Glomerular endothelial cell (primary cell): ENCODE measurements at places on chromosomes 1 and 21. TPM values are rescaled to one million over a fixed set of nuclear protein-coding genes. Genes with fewer than 3 reads are reported as not detected.

- DNase-seq = no peak
Observed at GRCh38 chr1:192810253-192810880, 1.5 kb downstream of the RGS2 start.

DNA sequence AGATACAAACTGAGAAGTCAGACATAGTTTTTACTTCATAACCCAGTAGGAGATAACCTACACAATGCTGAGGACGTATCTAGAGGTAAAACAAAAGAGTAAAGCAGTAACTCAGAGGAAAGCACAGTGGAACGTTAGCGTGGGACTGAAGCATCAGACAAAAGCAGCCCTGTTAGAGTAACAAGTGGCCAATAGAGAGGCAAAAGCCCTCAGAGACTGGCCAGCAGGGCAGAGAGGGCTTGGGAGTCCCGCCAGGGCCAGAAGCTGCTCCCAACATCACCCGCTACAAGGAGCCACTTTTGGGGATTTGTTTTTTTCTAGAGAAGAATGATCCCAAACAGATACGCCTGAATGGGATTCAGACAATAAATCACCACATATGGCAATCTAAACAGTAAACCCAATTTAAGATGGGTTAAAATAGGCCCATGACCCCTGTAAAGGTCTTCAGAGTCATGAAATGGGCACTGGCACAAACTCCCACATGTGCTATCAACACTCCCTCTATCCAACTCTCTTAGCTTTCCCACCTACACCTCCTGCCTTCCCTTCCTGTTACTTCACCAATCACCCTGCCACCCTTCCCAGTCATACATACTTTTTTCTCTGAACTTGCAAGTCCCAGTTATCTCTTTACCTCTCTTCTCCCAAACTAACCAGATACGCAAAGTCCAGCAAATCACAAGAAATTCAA lies 17.2 kb downstream of the TADA1 start:
- no peak for DNase-seq

GRCh38 chr1:6279066-6279465 lies 18.2 kb upstream of the GPR153 start:
- DNase-seq = no peak

The SLAMF7 gene
- total RNA-seq = not detected in 2 replicates

DNA sequence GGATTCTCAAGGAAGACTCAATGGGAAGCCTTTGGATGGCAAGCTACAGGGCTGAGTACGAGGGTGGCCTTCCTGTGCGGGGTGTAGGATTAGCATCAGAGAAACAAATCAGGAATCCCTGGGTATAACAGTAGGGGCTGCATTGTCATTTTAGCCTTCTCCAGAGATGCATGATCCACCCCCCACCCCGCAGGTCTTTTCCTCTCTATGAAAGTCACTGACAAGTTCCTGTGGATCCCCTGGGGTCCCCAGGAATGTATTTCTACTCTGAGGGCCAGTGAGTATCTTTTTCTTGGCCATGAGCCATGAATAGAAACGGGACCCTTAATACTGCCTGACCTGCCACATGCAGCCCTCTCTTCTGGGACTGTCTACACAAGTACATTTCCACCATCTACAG lies 473.0 kb upstream of the VAMP3 start:
- DNase-seq = no peak

The TRIM58 gene
- 2.4 and 3.0 TPM in 2 replicates for total RNA-seq

The IGSF21 gene
- not detected in 2 replicates for total RNA-seq

- DNase-seq = no peak
Observed at GRCh38 chr1:121444096-121444495, 259.3 kb downstream of the SRGAP2C start.

The SLC6A9 gene
- total RNA-seq = 0.15 and 1.5 TPM in 2 replicates

GRCh38 chr1:37437087-37437486 lies 37.3 kb upstream of the ZC3H12A start:
- DNase-seq = no peak

DNA sequence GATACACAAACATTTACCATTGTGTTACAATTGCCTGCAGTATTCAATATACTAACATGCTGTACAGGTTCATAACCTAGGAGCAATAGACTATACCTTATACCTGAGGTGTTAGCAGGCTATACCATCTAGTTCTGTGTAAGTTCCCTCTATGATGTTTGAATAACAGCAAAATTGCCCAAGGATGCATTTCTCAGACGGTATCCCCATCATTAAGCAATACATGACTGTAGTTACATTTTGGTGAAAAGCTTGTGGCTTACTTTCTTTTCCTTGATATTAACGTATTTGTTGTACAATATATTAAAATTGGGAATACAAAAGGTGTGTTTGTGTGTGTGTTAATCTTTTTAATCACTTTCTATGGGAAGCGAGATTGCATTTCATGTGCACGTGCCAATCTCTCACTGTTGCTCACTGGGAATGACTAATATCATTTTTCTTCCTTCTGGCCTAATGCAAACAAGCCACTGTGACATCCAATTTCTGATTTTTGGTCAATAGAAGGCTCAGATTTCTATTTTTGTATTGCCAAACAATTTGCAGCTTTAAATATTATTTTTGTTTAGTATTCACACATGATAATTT lies 36.7 kb upstream of the WLS start:
- no peak for DNase-seq

- DNase-seq = no peak
Observed at GRCh38 chr1:222736972-222737371, at the start of gene FAM177B. Gene FAM177B, plus strand, starts transcription at chr1:222737202. Its CDS starts 9,344 bp downstream, at chr1:222746546.

- DNase-seq = no peak
Observed at GRCh38 chr1:209583408-209583807, at the start of gene CAMK1G. Gene CAMK1G, plus strand, starts transcription at chr1:209583714. Its CDS starts 11,270 bp downstream, at chr1:209594984.

- DNase-seq = no peak
Observed at GRCh38 chr1:46236882-46237281, 10.7 kb upstream of the RAD54L start.

DNA sequence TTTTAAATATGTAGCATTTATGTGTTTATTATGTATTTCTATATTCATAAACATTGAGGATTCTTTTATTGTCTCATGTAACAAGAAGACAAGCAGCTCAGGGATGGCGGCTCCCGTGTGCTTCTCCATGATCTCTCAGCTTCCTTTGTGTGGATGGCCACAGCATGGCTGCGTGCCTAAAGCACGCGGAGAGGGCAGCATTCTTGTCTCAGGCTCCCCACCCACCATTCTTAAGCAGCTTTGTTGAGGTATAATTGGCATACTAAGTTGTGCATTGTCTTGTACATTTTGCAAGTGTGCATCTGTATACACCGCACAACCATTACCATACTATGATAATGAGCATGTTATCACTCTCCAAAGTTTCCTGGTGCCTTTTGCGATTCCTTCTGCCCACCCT lies 81.6 kb downstream of the CAMTA1 start:
- DNase-seq = no peak

- no peak for DNase-seq
Observed at GRCh38 chr1:167332503-167332902, 111.8 kb downstream of the POU2F1 start.

The VAV3 gene
- 10.1 and 16.4 TPM in 2 replicates for total RNA-seq

DNA sequence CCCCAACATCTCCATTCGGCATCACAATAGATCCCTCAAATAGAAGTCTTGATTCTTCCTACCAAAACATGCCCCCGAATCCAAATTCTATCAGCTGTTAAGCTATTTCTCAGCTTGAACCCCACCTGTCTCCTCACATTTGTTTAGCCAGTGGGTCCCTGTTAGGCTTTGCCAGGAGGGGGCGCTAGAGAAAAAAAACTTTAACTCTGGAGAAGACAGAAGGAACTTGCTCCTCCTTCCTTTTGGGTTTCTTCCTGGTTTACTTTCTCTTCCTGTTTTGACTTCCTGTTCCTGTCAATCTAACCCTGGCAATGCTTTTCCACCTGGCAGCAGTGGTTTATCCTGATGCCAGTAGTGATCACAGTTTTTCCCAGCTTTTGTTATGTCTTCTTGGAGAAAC lies 95.6 kb upstream of the KCNK1 start:
- DNase-seq = no peak

DNA sequence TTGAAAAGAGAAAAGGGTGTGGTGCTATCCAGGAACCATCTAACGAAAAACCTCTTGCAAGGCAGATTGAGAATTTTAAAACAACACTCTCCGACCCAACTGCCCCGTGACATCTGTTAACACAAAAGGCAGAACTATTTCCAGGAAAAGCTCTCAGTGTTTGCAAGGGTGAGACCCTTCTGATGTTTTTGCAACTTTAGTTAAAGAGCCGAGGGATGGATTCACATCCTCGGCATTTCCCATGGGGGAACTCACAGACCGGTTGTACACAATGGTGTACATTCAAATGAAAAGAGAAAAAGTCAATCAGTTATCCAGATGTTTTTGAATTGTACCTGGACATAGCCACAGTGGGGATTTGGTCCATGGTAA lies 120.0 kb downstream of the NGF start:
- DNase-seq = no peak

The PTPRF gene
- 262 and 345 TPM in 2 replicates for total RNA-seq

The CFAP141 gene
- total RNA-seq = not detected in 2 replicates

DNA sequence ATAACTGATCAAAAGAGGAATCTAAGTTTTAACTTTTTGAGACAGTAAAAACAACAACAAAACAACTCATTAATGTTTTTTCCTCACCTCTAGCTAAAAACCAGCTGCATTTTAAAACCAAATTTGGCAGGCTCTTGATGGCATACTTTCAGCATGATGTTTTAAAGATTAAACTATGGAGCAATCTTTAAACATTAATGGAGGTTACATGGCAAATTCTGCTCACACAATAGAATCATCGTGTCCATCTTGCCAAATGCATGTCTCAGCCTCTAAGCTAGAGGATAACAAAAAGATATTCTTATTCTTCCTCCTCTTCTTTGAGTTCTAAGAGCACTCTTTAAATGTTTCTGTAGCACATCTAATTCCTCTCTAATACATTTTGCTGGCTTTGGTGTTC lies 579.8 kb upstream of the PKN2 start:
- no peak for DNase-seq

GRCh38 chr1:47618222-47618720 lies 180.4 kb downstream of the FOXD2 start:
- DNase-seq = no peak
